LoVo (cell line): ENCODE measurements at places on chromosomes 2 and 18.
A peak's percentile ranks its signal among the peaks of the same experiment; 100 is the strongest.

GRCh38 chr2:238722883-238723282, 125.0 kb upstream of the TWIST2 start:
- no peak for DNase-seq

DNA sequence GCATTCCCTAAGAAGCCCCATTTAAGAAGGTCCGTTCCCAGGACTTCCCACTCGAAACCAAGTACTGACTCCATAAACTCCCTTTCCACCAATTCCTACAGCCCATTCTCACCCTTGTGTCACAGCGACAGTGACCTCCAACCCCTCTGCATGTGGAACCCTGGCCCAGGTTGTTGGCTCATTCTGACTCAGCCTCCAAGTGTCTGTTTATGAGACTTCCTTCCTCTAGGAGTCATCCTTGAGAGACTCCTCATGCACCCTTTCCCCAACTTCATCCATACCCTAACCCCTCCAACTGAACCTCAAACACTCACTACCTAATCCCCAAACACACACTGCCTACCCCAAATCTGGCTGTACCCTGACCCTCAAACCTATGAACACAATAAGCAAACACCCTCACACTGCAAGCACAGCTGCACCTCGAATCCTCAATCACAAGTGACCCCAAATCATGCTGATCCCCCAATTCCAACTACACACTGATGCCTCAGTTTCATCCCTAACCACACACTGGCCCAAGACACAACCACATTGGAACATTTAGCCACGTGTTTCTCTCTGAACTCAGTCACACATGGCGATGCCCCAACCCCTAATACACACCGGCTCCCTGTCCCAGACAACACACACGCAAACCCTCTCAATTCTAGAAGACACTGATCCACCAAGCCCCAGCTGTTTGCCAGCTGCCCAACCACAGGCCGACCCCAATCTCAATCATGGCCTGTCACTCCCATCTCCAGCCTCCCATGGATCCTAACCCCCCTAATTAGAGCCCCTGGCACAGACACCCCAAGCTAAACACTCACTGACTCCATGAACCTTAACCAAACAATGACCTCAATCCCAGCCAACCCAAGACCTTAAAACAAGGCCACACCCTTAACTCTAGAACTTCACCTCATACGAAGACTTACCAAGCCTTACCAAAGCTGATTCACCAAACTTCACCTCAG, 219.6 kb downstream of the CYP26B1 start:
- DNase-seq: no peak

- DNase-seq: peak; percentile 48
These were observed 74.1 kb downstream of the TLK1 start for GRCh38 chr2:171086352-171087290.

- DNase-seq: no peak
These were observed 207.2 kb downstream of the SLC8A1 start for GRCh38 chr2:40244675-40245074.
